Fibroblast of skin of scalp (primary cell): ENCODE measurements at places on chromosomes 11 and 22.
A peak's percentile ranks its signal among the peaks of the same experiment; 100 is the strongest.

- no peak for DNase-seq
Observed at GRCh38 chr11:133576351-133576750, 44.0 kb upstream of the OPCML start.

GRCh38 chr11:71418643-71419042, 29.6 kb downstream of the DHCR7 start:
- DNase-seq: no peak

DNA sequence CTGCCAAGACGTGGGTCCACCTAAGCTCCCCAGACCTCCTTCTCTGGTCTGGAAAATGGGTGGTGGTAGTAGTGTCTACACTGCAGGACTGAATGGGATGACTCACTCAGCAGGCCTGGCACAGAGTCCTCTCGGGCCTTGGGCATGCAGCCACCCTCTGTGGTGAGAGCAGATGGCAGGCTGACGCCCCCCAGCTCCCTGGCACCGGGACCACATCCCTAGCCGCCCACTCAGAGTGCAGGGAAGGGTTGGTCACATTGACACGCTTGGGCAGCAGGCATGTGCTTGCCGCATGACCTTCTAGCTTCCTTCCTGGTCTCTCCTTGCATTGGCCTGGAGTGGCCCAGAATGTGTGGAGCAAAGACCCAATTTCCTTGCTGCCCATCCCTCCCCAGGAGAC, 30.7 kb upstream of the PRODH start:
- no peak for DNase-seq

DNA sequence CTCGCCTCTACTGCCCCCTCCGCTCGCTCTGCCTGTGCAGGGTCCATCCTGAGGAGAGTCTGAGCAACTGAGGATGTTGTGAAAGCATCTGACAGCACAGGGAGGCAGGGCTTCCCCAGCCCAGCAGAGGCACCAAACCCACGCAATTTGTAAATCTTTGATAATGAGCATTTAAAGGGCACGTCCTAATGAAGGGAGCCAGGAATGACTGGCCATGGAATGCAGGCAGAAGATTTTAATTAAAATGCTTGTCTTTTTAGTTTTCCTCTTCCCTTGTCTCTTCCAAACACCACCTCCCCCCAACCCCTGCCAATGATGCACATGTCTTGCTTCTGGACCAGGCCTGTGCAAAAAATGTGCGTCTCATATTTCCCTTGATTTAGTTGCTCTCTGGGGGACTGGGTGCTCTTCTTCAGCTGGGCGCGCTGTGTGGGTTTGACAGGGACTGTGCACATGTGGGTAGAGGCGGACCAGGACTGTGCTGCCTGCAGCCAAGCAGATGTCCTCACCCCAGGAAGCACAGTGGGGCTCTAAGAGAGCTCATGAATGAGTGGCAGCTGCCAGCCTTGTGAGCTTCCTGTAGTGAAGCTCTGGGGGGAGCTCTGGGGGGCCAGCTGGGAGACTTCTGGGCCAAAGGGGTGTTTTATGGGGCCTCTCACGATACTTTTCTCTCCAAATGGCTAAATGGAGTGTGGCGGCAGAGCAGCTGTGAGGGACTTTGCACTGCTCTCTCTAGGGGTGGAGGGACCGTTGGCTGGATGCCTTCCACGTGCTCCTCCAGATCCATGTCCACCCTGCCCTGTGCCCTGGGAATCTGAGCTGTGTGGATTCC, 273.5 kb downstream of the ST3GAL4 start:
- peak; percentile 95 for DNase-seq

GRCh38 chr11:105456950-105457349, 152.9 kb upstream of the GRIA4 start:
- no peak for DNase-seq

GRCh38 chr11:66728693-66729385, at the start of gene SPTBN2:
Gene SPTBN2 (minus strand): TSS chr11:66729216. CDS start chr11:66721240, 7,976 bp downstream.
- no peak for DNase-seq

DNA sequence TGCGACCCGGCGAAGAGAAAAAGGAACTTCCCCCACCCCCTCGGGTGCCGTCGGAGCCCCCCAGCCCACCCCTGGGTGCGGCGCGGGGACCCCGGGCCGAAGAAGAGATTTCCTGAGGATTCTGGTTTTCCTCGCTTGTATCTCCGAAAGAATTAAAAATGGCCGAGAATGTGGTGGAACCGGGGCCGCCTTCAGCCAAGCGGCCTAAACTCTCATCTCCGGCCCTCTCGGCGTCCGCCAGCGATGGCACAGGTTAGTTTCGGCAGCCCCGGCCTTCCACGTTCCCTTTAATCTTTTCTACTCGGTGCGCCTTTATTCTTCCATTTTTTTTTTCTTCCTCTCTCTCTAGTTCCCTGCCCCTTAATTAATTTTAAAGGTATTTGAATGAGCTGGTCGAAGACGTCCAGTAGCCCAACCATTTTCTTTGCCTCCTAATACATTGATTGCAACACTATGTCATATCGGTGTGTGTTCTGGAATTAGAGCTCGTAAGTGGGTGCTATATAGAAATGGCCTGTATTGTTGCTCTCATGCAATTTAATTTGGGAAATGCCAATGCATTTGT, 537 bp downstream of the EP300 start:
- peak; percentile 21 for DNase-seq

DNA sequence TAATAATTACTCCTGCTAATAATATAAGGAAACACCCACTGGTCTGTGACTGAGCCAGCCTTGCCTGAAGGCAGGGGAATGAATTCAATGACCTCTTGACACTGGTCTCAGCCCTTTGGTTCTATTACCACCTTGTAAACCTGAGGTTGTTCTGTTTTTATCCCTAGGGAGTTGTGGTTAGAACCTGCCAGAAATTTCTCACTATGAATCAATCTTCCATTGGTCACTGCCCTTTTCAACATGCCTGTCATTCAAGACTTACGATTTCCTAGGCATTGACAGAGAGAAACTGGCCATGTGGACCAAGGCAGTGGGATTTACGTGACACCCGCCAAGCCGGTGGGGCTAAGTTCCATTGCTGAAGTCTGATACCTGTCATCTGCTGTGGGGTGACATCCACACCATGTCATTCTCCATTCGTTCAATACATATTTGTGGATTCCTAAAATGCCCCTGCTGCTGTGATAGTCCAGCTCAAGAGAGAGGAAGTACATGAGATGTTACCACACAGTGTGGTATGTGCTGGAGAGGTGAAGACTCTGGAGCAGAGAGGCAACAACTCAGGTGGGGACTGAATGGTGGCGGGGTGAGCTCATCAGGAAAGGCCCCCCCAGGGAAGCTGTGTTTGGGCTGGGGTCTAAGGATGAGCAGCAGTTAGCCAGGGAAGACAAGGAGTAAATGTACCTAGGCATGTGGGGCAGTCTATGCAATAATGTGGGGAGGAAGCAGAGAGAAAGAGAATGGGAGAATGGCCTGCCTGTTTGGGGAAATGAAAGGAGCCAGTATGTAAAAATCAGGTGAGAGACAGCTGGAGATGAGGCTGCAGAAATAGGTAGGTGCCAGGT, 15.2 kb upstream of the EHF start:
- no peak for DNase-seq

DNA sequence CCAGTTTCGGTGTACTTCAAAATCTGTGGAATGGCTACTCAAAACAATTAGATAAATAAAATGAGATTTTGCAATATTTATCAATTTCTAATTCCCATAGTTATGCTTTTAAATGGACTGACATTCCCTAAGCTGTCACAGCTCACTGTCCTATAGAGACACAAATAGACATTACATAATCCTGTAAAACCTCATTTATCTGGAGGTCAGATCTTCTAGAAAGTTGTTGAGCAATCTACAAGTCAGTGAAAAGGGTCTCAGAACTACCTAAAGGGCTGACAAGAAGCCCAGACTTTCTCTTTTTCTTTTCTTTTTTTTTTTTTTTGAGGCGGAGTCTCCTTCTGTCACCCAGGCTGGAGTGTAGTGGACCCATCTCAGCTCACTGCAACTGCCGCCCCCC, 12.0 kb downstream of the ALG8 start:
- DNase-seq: no peak

DNA sequence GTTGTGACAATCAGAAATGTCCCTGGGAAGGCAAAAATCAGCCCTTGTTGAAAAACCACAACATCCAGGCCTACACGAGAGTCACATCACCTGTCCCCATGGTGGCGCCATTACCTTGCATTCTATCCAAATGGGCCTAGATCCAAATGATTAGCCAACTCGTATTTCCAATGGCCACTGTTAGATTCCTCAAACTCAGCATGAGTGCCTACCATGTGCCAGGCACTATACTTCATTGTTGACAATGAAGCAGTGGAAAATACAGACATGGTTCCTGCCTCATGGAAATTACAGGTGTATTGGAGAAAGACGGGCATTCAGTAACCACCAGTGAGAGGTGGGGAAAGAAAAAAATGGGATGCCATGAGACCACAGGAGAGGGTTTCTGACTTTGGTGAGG, 29.8 kb upstream of the CREB3L1 start:
- DNase-seq: peak; percentile 44

GRCh38 chr11:115611343-115611742, 107.1 kb upstream of the CADM1 start:
- DNase-seq: no peak

DNA sequence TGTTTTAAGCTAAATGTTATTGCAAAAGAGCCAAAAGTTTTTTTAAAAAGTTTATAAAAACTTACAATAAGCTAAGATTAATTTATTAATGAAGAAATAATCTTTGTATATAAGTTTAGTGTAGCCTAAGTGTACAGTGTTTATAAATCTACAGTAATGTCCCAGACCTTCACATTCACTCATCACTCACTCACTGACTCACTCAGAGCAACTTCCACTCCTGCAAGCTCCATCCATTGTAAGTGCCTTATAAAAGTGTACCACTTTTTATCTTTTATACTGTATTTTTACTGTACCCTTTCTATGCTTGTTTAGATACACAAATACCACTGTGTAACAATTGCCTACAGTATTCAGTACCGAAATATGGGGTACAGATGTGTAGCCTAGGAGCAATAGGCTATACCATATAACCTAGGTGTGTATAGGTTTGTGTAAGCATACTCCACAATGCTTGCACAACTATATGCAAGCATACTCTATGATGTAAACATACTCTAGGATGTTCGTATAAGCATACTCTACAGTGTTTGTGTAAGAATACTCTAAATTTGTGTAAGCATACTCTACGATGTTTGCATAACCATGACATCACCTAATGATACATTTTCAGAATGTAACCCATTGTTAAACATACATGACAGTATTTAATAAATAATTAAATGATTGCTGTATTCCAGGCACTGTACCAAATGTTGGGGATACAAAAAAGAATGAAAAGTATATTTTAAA, 953.0 kb downstream of the KCNA4 start:
- DNase-seq: peak; percentile 4

DNA sequence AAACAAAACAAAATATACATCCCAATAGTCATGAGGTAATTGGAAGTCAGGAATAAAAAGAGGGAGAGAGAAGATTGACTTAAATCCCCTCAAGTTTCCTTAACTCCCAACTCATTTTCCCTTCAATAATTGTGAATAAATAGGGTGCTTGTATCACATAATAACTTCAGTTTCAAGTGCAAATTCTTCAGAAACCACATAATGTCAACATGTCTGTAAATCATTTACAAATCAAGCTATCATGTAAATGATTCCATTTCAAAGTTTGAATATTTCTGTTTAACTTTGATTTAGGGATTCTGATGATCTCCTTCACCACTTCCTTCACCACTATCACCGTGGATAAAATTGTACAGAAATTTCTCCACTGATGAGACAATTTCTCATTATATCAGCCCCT, 23.2 kb downstream of the CASP5 start:
- DNase-seq: no peak

DNA sequence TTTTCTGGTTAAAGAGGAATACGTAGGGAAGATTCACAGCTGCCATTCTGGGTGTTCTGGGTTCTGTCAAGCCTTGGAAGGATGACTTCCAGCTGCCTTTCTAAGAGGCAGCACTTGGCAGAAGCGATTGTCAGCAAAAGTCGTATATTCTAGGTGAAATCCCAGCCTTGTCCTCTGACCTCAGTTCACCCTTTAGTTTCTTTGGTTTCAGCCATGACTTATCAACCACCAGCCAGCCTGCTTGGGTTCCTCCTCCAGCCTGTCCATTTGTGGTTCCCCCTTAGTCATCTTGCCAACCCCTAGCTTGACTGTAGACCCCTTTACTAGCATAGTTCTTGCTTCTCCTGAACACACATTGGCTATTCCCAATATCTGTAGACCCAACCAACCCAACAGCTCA, 102.3 kb upstream of the CD44 start:
- no peak for DNase-seq

GRCh38 chr11:6237761-6238302, 1.1 kb upstream of the CNGA4 start:
- no peak for DNase-seq

- DNase-seq: peak; percentile 29
Observed at GRCh38 chr22:45600790-45601730, 70.6 kb upstream of the ATXN10 start.

- no peak for DNase-seq
Observed at GRCh38 chr22:39600491-39601179, 30.1 kb downstream of the CACNA1I start.

DNA sequence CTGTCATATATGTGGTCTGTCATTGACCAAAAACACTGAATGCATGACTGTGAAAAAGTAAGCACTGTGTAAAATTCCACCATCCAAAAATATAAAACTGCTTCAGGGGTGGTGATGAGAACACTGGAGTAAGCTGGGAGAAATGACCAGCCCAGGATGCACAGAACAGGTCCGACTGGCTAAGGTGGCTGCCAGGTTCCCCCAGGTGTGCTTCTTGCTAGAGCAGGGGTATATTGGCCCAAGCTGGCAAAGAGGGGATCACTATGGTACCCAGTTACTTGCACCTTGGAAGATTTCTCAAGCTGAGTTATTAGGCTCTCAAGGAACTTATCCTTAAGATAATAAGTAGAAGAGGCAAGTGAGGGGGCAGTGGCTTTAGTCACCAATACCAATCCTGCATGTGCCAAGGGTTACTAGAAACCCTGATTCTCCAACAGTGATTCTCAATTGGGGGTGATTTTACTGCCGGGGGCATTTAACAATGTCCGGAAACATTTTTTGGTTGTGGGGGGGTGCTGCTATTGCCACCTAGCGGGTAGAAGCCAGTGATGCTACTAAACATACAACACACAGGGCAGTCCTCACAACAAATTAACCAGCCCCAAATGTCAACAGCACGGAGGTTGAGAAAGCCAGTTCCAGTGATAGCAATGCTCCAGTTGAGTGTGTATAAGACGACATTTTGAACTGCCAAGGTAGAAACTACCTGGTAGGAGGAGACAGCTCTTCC, 15.7 kb downstream of the SNU13 start:
- DNase-seq: peak; percentile 13

DNA sequence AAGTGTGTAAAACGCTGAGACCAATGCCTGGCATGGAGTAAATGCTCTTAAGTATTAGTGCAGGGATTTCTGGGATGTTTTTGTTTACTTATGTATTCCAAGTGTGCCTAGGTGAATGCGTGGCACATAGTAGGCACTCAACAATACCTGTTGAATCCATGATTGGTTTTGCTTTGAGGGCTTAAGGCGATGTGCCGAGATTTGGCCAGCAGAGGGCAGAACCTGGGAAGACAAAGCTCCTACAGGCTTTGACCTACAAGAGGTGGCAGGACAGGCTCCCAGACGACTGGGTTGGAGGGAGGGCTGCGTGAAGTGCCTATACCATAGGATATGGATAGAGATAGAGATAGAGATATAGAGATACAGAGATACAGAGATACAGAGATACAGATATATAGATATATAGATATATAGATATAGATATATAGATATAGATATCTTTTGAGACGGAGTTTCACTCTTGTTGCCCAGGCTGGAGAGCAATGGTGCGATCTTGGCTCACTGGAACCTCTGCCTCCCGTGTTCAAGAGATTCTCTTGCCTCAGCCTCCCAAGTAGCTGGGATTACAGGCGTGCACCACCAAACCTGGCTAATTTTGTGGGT, 13.9 kb downstream of the KCNE3 start:
- peak; percentile 57 for DNase-seq
